ENCODE measurements at places on chromosomes 3 and 15.
A peak's percentile ranks its signal among the peaks of the same experiment; 100 is the strongest.

- no peak for DNase-seq
These were observed 80.8 kb upstream of the SCN5A start for GRCh38 chr3:38730281-38730680.

DNA sequence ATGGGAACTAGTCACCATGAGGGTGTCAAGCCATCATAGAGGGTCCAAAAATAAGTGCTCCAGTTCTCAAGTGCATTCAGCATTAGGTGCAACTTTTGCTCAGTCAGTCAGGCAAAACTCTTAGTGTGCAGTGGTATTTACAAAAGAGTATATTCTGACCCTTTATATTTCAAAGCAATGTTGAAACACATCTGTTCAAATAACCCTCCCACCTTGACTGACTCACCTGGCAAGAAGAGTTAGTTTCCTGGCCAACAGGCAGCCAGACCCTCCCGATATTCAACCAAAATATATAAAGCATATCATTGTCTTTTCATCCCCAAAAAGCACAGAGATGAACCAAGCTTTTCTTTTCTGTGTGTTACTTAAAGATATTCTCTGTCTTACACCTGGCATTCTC, 7.6 kb upstream of the COL8A1 start:
- DNase-seq, result no peak

DNA sequence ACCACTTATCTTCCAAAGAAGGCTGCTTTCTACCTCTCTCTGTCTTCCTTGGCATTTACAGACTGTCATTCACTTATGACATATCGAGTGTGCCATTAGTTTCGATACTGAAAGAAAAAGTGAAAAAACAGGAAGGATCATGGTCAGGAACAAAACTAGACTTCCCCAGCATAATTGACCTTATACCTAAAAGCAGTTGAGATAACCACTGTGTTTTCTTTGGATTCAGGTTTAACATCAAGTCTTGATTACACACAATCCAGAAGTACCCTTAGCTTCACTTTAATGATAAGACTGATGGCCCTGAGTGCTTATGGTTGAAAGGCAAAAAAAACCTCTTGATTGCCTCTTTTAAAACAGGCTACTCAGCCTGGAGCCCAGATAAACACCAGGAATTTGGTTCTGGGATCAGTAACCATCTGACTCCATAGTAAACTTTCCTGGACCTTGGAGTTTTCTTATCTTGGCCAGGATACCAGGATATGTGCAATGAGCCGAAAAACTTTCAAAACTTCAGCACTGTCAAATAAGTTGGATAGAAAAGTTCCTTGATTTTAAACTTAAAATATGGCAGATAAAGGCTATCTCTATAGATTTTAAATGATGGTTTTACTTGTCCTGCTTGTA, 5.0 kb upstream of the UACA start:
- no peak for DNase-seq

GRCh38 chr3:115615001-115615814, 8.1 kb upstream of the GAP43 start:
- DNase-seq, result no peak

DNA sequence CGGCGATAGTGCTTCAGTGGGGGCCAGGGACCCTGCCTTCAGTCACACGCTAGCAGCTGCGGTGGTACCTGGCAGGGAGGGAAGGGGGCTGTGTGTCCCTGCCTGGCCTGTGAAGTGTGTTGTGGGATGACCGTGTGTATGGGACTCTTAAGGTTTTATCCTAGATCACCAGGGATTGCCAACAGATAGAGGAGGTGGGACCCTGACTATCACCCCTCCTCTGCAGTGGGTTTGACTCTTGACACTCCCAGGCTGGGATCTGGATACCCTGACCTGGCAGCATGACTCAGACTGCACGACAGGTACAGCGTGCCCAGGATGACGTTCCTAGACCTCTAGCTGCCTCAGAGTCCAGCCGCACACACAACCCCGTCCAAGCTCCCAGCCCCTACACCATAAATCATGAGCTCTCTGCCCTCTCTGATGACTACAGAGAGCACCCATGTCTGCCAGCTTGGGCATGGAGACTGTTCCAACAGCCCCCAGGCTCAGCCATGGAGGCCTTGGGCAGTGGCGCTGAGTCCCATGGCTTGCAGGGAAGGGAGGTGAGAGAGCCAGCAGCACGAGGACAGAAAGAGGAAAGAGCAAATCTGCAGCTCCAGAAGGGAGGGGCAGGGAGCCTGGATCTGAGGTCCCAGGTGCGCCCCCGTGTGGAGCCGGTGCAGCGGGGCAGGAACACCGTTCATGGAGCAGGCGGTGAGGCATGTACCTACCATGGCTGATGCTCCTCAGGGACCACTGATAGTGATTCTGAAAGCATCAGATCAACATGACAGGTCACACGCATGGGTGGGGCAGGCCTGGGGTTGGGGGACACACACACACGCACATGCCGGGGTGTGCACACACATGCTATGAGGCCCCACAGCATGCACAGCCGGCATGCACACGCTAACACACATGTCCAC, 71.0 kb downstream of the ADAMTS7 start:
- DNase-seq, result peak; percentile 58

DNA sequence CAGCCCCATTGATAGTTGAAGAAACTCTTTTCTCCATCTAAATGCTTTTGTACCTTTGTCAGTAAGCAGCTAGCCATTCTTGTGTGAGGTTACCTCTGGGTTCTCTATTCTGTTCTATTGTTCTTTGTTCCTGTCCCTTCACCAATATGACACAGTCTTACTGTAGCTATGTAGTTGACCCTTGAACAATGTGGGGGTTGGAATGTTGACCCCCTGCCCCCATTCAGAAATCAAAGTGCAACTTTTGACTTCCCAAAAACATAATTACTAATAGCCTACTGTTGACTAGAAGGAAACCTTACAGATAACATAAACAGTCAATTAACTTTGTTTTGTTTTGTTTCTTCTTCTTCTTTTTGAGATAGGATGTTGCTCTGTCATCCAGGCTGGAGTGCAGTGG, 18.7 kb downstream of the KLHL18 start:
- no peak for DNase-seq

GRCh38 chr3:107850681-107851080, 240.2 kb downstream of the CD47 start:
- DNase-seq, result no peak

DNA sequence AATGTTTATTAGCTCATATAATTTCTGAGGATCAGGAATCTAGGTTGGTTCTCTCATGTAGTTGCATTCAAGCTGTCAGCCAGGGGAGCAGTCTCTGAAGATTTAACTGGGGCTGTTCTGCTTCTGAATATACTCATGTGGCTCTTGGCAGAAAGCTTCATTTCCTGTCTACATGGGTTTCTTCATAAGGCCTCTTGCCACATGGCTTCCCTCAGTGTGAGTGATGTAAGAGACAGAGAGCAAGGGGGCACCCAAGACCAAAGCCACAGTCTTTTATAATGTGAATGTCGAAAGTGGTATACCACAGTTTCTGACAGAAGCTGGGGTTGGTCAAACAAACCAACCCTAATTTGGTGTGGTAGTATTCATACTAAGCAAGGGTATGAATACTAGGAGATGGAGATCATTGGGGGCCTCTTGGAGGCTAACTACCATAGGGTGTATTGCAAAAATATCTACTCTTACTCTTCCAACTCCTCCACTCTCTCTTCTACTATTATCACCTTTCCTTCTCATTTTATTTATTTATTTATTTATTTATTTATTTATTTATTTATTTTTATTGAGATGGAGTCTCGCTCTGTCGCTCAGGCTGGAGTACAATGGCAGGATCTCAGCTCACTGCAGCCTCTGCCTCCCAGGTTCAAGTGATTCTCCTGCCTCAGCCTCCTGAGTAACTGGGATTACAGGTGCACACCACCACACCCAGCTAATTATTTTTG, 123.8 kb downstream of the B3GALNT1 start:
- no peak for DNase-seq

GRCh38 chr15:70602834-70603560, 160.4 kb downstream of the UACA start:
- DNase-seq, result no peak

DNA sequence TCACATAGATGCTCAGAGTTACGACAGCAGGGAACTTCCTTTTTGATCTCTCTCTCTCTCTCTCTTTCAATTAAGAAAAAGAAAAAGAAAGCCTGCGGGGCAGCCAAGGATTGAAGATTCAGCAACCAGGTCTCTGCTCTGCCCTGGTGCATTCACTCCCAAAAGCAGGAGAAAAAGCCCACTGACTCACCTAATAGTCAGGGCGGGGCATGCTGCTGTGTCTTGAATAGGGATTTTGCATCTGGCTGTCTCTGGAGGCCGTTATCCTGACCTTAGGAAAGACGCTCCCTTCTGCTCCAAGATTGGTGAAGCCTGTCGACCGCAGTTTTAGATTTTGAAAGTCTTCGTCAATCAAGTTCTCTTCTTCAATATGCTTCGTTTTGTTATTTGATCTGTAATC, 20.8 kb upstream of the ITGB5 start:
- DNase-seq, result no peak
